ENCODE measurements at places on chromosomes 4 and X. TPM values are rescaled to one million over a fixed set of nuclear protein-coding genes. Genes with fewer than 3 reads are reported as not detected.

- DNase-seq, result no peak
- no peak overlapping the region for H3K27ac ChIP-seq
- no peaks in the 10 kb centered on the region for H3K36me3 ChIP-seq
- H3K4me1 ChIP-seq, result no peaks in the 10 kb centered on the region
- peaks cover 3% of the 10 kb centered on the region for H3K27me3 ChIP-seq
- no peak overlapping the region for H3K4me3 ChIP-seq
These were observed 116.7 kb upstream of the PDE5A start for GRCh38 chr4:119745351-119745750.

- no peak for DNase-seq
- no peak overlapping the region for H3K4me3 ChIP-seq
- no peaks in the 10 kb centered on the region for H3K36me3 ChIP-seq
- H3K27ac ChIP-seq, result no peak overlapping the region
- H3K27me3 ChIP-seq, result peaks cover 3% of the 10 kb centered on the region
These were observed 56.6 kb downstream of the AREG start for GRCh38 chr4:74501579-74501978.

DNA sequence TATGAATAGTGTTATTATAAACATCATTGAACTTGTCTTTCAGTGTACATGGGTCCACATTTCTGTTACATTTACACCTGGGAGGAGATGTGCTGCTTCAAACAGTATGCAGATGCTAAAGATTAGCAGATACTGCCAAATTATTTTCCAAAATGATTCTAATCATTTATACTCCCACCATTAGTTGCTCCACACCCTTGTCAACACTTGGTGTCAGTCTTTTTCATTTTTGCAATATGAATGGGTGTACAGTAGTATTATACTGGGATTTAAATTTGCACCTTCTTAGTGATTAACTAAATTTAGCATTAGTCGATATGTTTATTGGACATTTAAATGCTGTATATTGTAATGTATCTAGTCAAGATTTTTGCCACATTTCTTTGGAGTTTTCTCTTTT is 131.6 kb upstream of the GRID2 start:
- H3K27me3 ChIP-seq, result no peaks in the 10 kb centered on the region
- no peaks in the 10 kb centered on the region for H3K4me1 ChIP-seq
- no peak for DNase-seq
- no peak overlapping the region for H3K4me3 ChIP-seq
- H3K36me3 ChIP-seq, result no peaks in the 10 kb centered on the region
- H3K27ac ChIP-seq, result no peak overlapping the region

DNA sequence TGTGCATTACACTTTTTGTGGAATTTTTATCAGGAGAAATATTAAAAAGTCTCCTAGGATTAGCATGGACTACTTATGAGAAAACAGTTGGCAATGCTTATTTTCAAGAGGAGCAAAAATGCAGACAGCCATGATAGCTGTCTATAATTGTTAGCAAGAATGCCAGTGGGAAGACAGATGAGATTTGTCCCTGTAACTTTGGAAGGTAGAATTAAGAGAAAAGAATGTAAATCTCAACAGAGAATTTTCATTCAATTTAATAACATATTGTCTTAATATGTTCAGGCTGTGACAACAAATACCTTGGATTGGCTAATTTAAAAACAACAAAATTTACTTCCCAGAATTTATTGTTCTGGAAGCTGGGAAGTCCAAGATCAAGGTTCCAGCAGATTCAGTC is 349.2 kb downstream of the IQCM start:
- no peak overlapping the region for H3K27ac ChIP-seq
- H3K4me3 ChIP-seq, result no peak overlapping the region

The NDP gene
- total RNA-seq, result not detected
